Stimulated activated CD4-positive, alpha-beta T cell treated with anti-CD3 and anti-CD28 coated beads, Interleukin-15, amount 100 ng/mL, for 1 hour (primary cell): ENCODE measurements at places on chromosomes 16 and 17.

- DNase-seq: no peak
Observed at GRCh38 chr16:89485701-89486246, 4.6 kb downstream of the ANKRD11 start.

GRCh38 chr17:65202844-65203571 is 65.8 kb downstream of the RGS9 start:
- no peak for DNase-seq

DNA sequence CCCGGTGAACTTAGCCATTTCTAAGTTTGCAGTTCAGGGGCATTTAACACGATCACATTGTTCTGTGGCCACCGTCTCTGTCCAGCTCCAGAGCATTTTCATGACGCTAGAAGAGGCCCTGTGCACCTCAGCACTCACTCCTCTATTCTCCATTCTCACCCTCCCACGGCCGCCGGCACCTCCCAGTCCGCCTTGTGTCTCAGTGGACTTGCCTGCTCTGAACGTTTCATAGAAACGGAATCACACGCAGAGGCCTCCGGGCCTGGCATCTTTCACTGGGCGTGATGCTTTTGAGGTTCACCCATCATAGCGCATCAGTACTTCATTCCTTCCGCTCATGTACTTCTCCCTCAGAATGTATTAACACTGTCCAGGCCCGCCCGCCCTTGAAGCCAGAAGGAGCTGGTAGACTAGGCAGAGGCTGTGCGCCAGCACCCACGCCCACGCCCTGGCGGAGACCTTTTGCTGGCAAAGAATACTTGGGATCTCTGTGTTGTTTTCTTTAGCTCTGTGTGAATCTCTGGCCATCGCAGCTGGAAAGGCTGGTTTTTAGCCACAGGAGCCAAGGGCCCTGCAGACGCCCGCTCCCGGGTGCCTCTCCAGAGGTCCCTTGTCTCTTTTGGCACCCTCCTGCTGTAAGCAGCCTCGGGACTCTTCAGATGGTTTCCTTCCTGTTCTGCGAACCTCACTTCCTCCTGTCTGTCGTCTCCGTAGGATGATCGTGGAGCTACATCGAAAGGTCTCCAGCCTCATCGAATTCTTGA is 23.4 kb upstream of the JPT2 start:
- no peak for DNase-seq

- DNase-seq: no peak
Observed at GRCh38 chr17:17698869-17699351, 17.7 kb downstream of the RAI1 start.

- no peak for DNase-seq
Observed at GRCh38 chr16:2155977-2156848, 631 bp downstream of the TRAF7 start.

GRCh38 chr17:78939615-78940014 is 14.4 kb upstream of the TIMP2 start:
- DNase-seq: no peak

GRCh38 chr17:40551879-40552768 is 13.1 kb downstream of the CCR7 start:
- DNase-seq: no peak

GRCh38 chr16:24580665-24581064 is 41.3 kb downstream of the RBBP6 start:
- DNase-seq: no peak

GRCh38 chr17:43915559-43915958 is 8.2 kb upstream of the MPP2 start:
- no peak for DNase-seq

DNA sequence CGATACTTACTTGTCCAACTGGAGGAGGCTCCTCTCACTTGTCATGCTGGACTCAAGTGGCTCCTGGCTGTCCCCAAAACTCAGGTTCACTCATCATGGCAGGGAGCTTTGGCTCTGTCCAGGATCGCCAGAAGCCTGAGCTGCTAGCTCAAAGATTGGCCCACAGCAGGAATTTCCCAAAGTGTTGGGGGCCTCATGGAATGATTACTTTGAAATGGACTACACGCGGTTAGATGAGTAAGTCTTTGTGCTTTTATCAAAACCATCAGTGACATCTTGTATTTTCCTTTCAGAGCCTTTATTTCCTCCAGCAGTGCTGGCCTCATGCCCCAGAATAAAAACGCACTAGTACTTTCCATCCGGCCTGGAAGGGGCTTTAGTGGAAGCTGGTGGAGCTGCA is 29.2 kb upstream of the PHB1 start:
- no peak for DNase-seq

- DNase-seq: no peak
Observed at GRCh38 chr16:86621966-86622365, 43.6 kb downstream of the FOXL1 start.

- no peak for DNase-seq
Observed at GRCh38 chr16:85005285-85006069, 5.9 kb downstream of the ZDHHC7 start.

- DNase-seq: no peak
Observed at GRCh38 chr17:80791758-80792284, 199.8 kb upstream of the CHMP6 start.

DNA sequence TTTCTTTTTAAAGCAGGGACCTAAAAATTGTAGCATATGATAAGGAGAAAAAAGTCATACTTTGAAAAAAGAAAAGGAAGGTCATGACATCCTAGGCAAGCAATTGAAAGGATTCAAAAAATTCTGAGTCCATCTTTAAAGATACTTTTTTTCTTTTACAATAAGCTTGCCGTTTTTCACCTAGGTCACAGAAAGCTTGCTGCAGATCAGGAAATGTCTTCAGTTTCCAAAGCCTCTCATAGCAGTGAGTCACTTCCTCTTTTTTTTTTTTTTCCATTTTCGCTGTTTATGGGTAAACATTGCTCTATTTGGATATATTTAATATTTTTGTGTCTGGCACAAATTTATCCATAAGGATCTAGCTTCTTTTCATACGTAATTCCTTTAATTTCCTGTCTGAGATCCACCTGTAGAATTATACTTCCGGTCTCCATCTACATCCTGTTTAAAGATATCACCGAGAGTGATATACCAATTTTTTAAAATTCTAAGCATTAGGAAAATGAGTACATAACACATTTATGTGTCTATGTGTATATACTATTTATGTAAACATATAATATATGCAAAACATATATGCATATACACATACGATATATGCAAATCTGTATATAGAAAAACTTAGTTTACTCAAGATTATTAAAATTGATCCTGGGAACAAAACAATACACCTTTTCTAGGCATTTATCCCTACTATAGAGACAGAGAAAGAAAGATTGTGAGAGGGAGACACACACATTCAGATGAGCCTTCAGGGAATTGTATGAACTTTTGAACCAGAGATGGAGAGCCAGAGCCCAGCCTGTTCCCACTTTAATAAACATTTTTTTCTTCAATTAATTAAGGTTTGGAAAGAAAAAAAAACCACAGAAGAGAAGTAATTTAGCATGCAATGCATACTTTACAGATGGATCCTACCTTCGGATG is 134.4 kb downstream of the SKAP1 start:
- no peak for DNase-seq

GRCh38 chr16:82421851-82422250 is 204.9 kb upstream of the CDH13 start:
- DNase-seq: no peak

GRCh38 chr17:78383725-78384471 is 5.4 kb downstream of the PGS1 start:
- DNase-seq: peak; percentile 39

- DNase-seq: no peak
Observed at GRCh38 chr17:82752371-82753200, 721 bp downstream of the TBCD start.

GRCh38 chr17:49698005-49698404 is 9.8 kb downstream of the SLC35B1 start:
- DNase-seq: no peak

GRCh38 chr17:56630202-56630601 is 36.7 kb downstream of the NOG start:
- no peak for DNase-seq

- DNase-seq: peak; percentile 28
Observed at GRCh38 chr17:50956750-50957523, 90.8 kb upstream of the TOB1 start.

GRCh38 chr16:3022684-3023414 is 893 bp downstream of the HCFC1R1 start:
- no peak for DNase-seq

- DNase-seq: no peak
Observed at GRCh38 chr17:60352071-60352470, 39.9 kb downstream of the USP32 start.

GRCh38 chr17:2042390-2042847 is 597 bp downstream of the OVCA2 start:
- no peak for DNase-seq

DNA sequence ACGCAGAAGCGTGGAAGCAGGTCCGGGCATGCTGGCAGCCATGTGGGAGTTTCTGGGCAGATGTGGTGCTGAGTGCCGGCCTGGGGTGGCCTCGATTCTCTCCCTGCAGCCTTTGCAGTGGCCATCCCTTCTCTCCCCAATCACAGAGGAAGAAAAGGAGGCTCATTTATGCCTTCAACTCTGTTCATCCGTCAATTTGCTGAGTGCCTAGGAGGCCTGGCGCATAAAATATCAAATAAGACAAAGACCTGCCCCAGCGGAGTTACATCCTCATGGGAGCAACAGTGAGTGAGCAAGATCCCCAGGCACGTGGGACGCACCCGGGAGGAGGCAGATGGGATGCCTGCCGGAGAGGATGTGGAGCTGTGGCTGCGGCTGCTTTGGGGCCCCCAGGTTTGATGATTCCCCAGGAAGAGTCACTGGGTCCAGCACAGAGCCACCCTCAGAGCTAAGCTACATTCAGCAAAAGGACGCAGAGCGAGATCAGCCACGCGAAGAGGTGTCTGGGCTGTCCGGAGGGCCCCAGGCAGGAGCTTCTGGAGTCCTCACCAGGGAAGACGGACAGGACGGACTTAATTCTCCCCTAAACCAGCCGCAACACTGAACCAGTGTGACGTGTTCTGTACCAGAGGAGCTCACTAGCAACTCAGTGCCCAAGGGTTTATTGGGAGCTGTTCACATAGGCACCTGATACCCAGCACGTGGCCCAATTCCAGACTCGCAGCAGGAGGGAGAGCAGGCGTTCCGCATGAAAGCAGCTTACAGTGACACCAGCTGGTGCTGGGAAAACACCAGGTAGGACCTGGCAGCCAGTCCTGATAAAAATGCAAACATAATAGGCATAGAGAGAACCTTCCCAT is 11.3 kb downstream of the CA5A start:
- DNase-seq: no peak

DNA sequence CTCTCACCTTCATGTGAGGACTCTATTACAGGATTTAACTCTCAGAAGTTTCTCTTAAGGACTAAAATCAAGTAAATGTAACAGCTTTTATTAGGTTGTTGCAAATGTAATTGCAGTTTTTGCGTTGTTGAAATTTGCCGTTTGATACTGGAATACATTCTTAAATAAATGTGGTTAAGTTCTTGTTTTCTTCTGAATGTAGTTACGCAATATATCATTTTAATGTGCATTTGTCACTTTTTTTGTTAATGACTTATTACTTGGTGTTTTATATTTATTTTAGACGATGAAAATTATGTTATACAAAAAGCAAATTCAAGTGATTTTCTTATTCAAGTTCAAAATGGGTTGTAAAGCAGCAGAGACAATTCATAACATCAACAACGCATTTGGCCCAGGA is 76.3 kb downstream of the TTC19 start:
- DNase-seq: no peak

DNA sequence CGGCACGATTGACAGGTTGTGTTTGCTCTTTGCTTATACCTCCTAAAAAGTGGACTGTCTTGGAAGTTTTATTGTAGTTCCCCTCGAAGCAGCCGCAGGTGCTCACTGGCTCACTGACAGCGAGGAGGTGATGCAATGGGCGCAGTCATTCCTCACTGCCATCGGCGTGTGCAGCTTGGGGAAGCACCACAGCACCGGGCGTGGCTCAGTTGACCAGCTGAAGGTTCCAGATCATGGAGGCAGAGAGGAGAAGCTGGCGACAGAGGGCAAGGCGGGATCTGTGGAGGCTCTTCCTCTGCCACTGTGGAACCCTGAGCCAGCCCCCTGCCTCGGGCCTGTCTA is 72.1 kb upstream of the TNRC6C start:
- DNase-seq: no peak

DNA sequence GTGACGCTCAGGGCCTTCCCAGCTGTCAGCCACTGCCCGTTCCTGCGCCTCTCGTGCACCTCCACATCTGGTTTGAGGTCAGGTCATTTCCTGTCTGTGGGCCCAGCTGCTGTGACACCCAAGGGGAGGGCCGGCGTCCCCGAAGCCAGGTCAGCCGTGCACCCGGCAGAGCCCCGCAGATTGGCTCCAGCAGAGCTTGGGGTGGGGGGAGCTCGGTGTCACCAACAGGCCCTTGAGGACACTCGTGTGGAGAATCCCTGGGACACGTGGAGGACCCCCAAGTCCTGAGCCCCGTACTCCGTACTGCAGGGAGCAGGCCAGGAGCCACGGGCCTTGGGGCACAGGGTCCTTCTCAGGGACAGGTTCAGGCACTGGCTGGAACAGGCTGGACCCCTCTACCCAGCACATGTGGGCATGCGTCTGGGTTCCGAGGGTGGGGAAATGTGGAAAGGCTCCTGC is 4.8 kb downstream of the SPATA2L start:
- no peak for DNase-seq

GRCh38 chr17:80941743-80942422 is 49.8 kb upstream of the CHMP6 start:
- DNase-seq: no peak

- no peak for DNase-seq
Observed at GRCh38 chr16:28473714-28474265, 1.7 kb upstream of the NPIPB7 start.

- DNase-seq: no peak
Observed at GRCh38 chr16:77788181-77789084, at the start of gene VAT1L. VAT1L (plus strand) TSS chr16:77788564; CDS start chr16:77788683, 119 bp downstream.

DNA sequence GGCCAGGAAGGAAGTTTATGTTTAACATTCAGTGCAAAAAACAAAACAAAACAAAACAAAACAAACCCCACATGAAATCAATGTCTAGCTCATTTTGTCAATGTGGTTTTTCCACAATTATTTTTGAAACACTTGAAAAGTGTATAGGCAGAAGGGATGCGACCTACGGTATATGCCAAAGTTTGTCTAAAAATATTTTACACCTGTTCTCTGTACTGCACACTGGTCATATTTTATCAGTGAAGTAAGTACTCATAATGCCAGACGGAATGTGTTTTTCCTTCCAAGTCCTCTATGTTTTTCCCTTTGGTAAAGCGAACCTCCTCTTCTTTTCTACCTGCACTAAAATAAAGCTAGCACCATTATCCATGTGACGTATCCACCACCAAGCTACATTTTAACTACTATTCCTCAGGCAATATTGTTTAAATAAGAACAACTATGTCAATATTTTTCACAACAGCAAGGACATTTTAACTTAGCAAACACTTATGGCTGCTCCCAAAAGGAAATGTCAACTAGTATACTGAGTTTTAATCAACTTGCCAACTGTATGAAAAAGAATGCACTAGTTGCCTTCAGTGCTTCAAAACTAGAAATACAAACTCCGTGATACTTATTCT is 10.3 kb downstream of the TOB1 start:
- no peak for DNase-seq

DNA sequence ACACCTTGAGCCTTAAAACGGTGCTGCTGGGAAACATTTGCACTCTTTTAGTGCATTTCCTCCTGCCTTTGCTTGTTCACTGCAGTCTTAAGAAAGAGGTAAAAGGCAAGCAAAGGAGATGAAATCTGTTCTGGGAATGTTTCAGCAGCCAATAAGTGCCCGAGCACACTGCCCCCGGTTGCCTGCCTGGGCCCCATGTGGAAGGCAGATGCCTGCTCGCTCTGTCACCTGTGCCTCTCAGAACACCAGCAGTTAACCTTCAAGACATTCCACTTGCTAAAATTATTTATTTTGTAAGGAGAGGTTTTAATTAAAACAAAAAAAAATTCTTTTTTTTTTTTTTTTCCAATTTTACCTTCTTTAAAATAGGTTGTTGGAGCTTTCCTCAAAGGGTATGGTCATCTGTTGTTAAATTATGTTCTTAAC is 4.4 kb downstream of the SOX9 start:
- DNase-seq: no peak
